ENCODE measurements at places on chromosomes 1 and 21. TPM values are rescaled to one million over a fixed set of nuclear protein-coding genes. Genes with fewer than 3 reads are reported as not detected.

The IFNLR1 gene
- total RNA-seq = 4.8 TPM

GRCh38 chr1:48697066-48697707 lies 79.5 kb downstream of the BEND5 start:
- peak; percentile 62 for DNase-seq

- peak; percentile 80 for DNase-seq
Observed at GRCh38 chr1:20654104-20654690, 7.0 kb downstream of the DDOST start.

DNA sequence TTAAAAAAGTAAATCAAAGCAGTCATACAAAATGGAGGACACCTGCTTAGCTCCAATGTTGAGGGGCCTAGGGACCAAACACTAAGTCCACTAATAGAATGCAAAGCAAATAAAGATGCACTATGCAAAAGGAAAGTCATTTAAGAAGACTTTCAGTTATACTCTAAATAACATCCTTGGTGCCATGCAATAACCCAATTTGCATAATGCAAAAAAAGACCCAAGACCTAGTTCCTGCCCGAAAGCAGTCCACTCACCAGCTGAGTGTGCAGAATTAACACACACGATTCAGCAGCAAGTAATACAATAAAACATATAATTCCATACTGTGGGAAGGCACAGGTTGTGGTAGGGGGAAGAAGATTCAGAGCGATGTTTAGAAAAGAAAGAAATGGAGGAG lies 101.8 kb downstream of the TGFBR3 start:
- no peak for DNase-seq

DNA sequence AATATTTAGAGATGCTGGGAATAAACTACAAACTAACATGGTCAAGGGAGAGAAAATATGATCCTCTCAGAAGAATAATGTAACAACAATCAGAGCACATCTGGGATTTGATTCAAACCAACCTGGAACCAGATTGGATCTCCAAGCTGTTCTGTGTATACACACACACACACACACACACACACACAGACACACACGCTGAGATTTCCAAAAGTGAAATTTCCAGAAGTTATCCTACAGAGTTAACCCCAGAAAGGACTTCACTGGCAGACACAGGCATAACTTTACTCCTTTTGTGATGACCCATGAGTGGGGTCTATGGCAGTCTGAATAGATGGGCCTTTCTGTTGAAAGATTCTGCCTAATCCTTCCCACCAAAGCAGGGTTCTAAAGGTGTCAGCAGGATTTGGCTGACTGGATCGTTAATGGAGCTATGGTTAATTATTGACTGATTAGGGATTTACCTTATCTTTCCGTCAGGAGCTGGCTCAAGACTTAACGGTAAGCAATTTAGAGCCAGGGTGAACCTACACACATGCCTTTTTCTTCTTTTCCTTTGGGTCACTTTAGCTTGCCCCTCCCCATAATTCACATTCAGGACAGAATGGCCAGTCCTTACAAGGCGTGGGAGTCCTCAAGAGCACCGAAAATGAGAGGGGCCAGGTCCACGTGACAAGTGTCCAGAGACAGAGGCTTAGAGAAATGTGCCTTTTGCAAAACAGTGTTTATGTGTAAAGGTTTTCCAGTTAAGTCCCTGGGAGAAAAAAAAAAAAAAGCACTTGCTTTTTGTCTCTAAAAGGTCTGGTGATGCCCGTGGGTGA lies 10.9 kb upstream of the PROX1 start:
- no peak for DNase-seq

DNA sequence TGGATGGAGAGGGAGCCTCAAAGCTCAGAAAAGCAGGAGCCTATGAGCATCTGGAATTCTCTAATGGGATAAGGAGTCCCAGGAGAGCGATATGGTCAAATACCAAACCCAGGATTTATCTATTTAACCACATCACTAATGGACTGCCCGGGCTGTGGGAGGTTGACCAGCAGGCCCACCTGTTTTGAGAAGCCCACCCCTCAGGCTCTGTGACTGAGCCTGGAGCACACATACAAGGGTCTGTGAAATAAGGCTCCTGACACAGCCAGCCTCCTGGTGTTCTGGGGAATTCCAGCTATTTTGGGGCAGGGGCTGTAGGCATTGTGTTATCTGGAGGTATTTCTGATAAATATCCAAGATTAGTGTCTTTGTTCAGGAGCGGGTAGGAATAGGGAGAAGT lies 132.0 kb upstream of the C1orf21 start:
- DNase-seq = no peak

The CD34 gene
- not detected for total RNA-seq

The PPM1J gene
- 4.6 TPM for total RNA-seq

The TMCO2 gene
- total RNA-seq = not detected

The NGF gene
- total RNA-seq = 0.14 TPM

The SLC2A1 gene
- total RNA-seq = 90.9 TPM

The OR2L2 gene
- total RNA-seq = not detected

GRCh38 chr21:43305336-43305665 lies 121.6 kb downstream of the SIK1 start:
- no peak for DNase-seq

Data from H7 (cell line).